T follicular helper cell (primary cell): ENCODE measurements at places on chromosomes 16 and 17.

- DNase-seq: no peak
These were observed 182.3 kb downstream of the PHKB start for GRCh38 chr16:47643323-47644000.

- no peak for DNase-seq
These were observed 62.7 kb downstream of the SEC14L1 start for GRCh38 chr17:77203436-77203835.

- no peak for DNase-seq
These were observed 66.6 kb downstream of the CNTNAP4 start for GRCh38 chr16:76343769-76344168.

DNA sequence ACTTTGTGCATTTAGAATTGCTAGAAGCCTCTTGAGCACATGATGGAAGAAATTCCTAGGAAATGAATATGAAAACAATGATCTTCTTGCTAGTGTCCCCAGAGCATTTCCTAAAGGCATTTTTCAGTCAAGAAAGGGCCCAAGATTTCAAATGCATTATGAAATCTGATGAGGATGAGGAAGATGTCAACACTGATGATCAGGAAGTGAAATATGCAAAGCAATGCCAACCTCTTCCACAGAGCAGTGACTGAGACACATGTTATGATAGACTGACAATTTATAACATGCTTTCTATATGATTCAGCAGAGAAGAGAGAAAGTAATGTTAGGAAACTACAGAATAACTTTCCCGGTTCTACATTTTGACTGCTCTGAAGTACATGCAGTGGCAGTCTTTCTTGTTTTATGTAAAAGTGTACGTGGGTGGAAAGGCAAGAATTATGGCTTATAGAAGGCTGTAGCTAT, 859.1 kb upstream of the GOT2 start:
- DNase-seq: no peak

DNA sequence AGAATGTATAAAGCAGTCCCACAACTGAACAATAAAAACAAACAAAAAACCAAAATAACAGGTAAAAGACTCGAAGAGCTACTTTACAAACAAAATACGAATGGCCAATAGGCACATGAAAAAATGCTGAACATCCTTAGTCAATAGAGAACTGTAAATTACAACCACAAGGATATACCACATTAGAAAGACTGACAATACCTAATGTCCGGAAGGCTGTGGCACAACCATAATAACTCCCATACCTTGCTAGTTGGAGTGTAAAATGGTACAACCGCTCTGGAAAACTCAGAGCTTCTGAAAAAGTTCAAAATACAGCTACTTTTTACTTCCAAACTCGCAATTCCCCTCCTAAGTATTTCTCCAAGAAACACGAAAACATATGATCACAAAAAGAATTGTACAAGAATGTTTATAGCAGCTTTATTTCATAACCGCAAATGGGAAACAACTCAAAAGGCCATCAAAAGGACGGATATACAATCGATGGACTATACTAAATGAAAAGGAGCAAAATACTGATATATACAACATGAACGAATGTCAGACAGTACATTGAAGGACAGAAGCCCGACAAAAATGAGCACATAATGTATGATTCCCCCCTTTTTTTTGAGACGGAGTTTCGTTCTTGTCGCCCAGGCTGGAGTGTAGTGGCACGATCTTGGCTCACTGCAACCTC, 2.3 kb downstream of the TP53 start:
- no peak for DNase-seq

- DNase-seq: no peak
These were observed 8.2 kb upstream of the FOXN1 start for GRCh38 chr17:28497931-28498330.

DNA sequence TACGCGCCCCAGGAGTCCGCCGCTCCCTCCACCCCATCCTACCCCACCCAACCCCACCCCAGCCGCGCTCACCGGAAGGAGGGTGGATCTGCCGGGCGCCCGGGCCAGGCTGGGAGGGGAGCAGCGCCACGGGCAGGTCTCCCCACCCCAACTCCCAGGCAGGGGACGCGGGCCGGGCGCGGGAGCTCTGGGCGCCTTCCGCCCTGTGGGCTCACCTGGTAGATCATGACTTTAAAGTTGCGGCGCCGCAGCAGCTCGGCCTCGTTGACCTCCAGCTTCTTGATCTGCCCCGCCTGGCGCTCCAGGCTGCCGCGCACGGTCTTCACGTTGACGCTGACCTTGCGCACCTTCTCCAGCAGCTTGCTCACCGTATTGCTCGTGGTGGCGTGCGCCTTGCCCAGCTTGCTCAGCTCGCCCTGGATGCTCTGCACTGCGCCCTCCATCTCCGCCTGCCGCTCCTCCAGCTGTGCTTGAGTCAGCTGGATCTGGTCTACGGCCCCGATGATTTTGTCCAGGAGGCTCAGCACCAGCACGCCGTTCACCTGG, 571 bp downstream of the CAVIN1 start:
- no peak for DNase-seq

DNA sequence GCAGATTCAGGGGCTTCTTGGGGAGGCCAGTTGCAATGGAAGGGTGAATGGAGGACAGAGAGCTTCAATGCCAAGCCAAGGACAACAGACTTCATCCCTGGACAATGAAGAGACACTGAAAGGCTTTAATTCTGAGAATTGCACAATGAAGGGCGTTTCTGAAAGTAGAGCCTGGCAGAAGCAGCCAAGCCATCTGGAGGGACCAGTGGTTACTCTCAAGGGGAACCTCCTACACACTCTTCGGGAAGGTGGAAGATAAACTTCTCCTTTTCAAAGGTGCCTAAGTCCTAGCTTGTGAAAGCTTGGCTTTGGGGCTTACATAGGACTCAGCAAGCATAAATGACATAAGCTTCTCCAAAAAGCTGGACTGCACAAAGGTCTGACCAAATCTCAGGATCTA, 6.2 kb upstream of the CES1 start:
- DNase-seq: no peak

DNA sequence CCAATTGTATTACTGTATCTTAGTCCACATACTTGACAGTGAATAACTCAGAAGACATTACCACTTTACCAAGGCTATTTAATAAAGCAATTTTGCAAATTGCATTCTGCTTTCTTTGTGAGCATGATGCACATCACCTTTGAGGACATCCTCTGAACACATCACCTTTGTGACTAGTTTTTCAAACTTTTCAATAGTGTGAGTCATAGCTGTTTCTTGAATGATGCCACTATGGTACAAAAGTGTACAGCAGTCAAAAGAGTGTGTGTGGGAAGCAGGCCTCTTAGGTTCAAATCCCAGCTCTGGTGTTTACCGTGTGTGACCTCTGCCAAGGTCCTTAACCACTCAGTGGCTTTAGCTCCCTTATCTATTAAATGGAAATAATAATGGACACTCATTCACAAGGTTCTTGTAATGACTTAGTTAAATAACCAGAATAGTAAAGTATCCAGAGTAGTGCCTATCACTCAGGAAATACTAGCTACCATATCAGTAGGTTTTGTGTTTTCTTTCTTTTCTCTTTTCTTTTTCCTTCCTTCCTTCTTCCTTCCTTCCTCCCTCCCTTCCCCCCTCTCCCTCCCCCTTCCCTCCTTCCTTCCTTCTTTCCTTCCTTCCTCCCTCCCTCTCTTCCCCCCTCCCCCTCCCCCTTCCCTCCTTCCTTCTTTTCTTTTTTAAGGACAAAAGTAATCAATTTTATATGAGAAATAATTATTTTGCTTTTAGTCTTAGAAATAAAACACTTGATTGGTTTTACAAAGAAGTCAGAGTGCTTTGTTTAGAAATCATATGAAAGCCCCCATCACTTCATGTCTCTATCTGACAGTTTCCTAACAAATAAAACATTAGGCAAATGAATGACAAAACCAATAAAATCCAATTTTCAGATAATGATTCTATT, 178.9 kb downstream of the MYO1D start:
- no peak for DNase-seq

DNA sequence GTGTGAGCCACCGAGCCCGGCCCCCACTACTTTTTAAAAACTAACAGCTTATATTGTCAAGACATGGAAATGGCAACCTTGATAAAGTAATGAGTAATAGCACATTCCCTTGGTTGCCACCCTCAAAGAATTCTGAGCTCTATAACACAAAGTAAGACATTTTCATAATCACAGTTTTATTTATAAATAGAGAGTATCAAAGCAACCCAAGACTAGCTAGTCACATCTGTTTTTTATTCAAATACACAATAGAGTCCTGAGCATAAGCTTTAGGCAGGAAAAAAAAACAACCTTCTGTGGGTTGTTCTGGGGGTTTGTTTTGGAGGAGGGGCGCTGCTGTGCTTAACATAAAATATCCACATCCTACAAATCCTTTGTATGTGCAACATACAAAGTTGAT, 68.7 kb downstream of the CEP95 start:
- no peak for DNase-seq

- DNase-seq: no peak
These were observed 21.6 kb downstream of the ZFP1 start for GRCh38 chr16:75169899-75170405.

DNA sequence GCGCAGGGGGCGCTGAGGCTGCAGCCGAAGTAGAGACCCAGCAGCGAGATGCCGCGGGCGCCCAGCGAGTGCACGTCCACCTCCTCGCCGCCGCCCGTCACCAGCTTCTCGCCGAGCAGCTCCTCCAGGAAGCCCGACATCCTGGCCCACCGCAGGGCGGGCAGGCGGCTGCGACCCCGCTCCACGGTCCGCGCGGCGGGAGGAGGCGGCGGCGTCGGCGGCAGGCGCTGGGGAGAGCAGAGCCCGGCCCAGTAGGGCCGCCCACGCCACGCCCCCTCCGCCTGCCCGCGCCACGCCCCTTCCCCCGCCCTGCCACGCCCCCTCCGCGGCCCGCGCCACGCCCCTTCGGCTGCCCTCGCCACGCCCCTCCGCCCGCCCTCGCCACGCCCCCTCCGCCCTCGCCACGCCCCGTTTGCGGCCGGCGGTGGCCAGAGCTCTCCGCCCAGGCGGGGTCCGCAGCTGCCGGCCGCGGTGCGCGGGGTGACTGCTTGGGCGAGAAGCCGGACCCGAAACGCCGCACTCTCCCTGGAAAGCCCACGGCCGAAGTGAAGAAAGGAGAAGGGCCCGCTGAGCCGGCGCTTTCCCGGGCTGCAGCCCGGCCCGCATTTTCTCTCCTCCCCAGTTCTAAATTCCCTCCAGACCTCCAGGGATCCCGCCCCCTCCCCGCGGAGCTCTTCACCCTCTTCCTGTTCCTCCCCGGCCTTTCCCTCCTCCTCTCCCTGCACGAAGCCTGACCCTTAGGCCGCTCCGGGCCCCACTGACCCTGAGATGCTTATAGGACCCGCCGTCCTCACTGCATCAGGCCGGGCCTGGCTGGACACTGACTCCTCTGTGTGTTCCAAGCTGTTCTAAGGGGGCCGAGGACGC, at the start of gene NXN:
Gene NXN (minus strand): TSS at position 238 of the 867 bp plus-strand sequence.
- DNase-seq: peak; percentile 85

DNA sequence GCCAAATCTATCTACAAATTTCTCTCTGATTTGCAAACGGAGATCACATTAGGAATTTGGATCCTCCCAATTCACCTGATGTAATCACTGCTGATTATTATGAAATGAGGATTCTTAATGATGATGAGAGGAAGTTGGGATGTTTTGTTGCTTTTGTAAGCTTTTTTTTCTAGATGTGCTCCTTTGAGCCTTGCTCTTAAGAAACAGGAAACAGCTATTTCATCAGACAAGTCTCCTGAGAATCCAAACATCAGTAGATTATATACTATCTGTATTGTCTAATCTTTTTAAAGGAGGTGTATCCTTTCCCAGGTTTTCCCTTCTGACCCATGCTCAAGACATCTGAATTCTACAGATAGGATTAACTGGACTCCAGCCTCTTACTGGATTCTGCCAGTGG, 73.3 kb downstream of the KIF2B start:
- no peak for DNase-seq

DNA sequence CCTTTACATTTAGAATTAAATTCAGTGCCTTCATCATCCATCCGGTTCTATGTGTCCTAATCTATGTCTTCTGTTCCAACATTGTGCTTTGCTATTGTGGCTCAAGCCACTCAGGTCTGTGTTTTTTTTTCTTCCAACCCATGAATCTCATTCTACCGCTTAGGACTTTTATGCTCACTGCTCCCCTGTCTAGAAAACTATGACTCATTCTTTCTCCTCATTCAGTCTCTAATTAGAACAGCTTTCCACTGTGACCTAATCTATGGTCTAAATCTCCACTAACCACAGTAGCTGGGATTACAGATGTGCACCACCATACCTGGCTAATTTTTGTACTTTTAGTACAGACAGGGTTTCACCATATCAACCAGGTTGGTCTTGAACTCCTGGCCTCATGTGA, 418.7 kb downstream of the KCNJ2 start:
- no peak for DNase-seq

DNA sequence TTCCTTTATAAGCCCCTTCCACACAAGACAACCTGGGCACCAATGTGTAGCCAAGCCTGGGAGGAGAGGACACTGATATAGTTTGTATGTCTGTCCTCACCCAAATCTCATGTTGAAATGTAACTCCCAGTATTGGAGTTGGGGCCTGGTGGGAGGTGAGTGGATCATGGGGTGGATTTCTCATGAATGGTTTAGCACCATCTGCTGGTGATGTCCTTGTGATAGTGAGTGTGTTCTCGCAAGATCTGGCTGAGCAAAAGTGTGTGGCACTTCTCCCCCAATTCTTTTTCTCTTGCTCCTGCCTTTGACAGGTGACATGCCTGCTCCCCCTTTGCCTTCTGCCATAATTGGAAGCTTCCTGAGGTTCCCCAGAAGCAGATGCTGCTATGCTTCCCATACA, 135.8 kb downstream of the USP31 start:
- no peak for DNase-seq

- DNase-seq: no peak
These were observed 184.0 kb downstream of the CYLD start for GRCh38 chr16:50925758-50926357.

DNA sequence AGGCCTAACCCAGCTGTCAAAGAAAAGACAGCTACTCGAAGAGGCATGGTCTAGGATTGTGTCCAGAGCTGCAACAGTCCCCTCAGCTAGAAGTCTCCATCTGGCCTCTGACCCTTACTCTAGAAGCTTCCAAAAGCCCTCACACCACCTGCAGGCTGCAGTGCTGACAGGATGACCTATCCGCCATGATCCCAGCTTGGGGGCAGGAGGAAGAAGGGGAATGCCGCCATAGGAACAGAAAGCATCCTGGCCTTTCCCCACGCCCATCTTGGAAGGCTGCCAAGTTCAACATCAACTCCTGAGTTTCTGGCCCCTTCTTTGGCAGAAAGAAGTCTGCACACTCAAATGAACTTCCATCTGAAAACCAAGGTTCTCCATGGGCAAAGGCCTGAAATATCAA, 3.1 kb upstream of the KRT36 start:
- DNase-seq: no peak

DNA sequence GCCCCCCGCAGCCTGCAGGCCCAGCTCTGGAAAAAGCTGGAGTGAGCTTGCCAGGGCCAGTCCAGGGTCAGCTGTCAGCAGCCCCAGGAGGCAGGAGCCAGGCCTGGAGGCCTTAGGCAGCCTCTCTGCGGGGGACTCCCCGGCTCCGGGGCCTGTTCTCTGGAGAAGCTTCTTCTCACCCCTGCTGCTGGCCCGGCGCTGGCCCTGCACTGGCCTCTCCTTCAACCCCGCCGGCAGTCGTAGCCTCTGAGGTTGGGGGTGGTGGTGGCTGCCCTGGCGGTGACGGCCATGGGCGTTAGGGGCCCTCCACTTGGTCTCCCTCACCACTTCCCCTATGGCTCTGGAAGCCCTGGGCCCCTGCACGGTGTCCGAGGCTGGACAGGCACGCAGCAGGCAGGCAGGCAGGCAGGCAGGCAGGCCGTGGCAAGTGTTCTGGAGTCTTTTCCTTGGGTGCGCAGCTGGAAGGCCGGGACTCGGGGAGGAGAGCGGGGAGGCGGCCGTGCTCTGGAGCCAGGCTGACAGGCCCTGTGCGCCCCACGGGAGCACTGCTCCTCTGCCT, 2.1 kb downstream of the FOXF1 start:
- DNase-seq: no peak
